B cell (primary cell): ENCODE measurements at places on chromosomes 11 and 22. TPM values are rescaled to one million over a fixed set of nuclear protein-coding genes. Genes with fewer than 3 reads are reported as not detected.
A peak's percentile ranks its signal among the peaks of the same experiment; 100 is the strongest.

Gene MYRF
- 0.19 and 0.27 TPM in 2 replicates for polyA plus RNA-seq

DNA sequence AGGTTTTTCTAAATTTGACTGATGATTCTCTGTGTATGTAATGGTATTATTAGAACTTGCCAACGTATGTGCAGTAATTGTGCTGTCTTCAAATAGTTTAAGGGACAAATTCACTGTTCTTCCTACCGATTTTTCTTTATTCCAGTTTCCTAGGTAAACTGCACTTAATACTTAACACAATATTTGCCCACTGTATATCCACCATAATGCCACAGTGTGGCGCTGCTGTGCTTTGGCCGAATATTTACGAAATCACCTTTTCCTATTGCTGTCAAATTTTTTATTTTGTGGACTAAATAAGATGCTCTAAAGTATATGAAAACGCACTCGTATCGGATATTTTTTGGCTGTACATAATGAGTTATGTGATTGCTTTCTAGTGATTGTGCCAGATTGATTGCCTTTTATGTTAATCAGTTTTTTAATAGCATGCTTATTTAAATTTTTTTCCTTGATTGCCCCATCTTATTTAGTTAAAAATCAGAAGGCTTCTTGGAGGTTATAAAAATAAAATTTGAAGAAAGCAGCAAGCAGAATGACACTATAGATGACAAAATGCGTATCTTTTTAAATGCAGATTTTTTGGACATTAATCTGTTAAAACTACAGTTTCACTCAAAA lies 10.5 kb downstream of the AASDHPPT start:
- peak; percentile 42 for DNase-seq

DNA sequence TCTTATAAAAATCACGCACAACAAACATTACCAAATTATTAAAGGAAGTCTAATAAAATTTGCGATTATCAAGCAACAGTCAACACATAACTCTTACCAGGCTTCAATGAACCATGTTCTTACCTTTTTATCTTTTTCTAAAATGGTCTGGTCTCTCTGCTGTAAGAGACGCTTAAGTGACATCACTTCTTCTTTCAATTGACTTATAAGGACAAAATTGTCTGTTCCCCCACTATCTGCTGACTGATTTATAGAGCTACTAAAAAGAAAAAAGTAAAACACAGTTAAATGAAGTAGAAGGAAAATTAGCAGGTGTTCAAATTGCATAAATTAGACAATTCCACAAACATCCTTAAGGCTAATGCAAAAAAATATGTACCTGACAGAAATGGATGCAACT lies 10.9 kb downstream of the FAM76B start:
- peak; percentile 26 for DNase-seq

GRCh38 chr11:134513585-134514120 lies 101.6 kb upstream of the B3GAT1 start:
- no peak for DNase-seq

DNA sequence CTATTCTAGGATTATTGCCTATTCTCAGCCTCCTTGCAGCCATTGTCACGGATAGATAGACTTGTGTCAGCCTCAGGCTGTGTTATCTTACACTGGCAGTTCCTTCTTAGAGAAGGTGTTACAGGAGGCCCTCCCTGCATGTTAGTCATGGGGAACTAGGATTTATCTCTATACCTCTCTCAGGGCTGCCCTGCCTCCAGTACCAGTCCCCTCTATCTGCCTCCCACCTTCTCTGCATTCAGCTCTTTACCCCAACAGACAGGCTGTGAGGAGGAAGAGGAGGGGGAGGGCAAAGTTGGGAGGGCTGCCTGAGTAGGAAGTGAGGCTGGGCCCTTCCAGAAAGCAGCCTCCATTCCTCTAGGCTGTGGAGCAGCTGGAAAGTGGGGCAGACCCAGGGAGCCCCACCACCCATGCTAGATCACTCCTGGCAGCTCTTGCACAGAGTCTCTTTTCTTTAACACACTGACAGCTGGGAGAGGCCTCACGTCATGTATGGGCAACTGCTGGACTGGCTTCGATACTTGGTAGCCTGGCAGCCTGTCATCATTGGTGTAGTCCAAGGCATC lies 2.9 kb upstream of the IL18BP start:
- no peak for DNase-seq

DNA sequence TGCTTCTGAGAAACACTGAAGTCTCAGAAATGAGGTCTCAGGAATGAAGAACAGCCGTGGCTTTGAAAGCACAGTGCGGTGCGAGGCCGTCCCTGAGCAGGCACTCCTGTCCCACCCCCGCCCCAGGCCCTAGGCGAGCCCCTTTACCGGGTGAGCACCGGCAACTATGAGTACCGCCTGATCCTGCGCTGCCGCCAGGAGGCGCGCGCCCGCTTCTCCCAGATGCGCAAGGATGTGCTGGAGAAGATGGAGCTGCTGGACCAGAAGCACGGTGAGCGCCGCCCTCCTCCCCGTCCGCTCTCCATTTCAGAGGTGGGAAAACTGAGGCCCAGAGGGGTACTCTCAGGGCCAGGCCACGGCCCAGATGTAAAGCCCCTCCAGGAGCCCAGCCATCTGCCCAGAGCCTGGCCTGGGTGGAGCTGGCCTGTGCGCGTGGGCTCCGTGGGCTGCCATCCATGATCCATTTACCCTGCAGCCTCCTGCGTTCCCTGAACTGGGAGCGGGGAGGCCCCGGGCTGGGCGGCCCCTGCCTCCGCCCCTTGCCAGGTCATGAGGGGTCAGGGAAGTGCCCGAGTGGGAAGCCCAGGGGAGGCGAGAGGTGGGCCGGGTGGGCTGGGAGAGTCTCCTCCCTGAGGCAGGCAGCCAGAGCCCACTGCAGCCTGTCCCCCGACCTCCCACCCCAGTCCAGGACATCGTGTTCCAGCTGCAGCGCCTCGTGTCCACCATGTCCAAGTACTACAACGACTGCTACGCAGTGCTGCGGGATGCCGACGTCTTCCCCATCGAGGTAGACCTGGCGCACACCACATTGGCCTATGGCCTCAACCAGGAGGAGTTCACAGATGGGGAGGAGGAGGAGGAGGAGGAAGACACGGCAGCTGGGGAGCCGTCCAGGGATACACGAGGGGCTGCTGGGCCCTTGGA lies 9.5 kb downstream of the SLC16A8 start:
- DNase-seq, result no peak

- DNase-seq, result no peak
These were observed 12.7 kb downstream of the MED15 start for GRCh38 chr22:20520093-20520511.

- no peak for DNase-seq
These were observed 2.2 kb downstream of the CYB561A3 start for GRCh38 chr11:61359516-61359915.

DNA sequence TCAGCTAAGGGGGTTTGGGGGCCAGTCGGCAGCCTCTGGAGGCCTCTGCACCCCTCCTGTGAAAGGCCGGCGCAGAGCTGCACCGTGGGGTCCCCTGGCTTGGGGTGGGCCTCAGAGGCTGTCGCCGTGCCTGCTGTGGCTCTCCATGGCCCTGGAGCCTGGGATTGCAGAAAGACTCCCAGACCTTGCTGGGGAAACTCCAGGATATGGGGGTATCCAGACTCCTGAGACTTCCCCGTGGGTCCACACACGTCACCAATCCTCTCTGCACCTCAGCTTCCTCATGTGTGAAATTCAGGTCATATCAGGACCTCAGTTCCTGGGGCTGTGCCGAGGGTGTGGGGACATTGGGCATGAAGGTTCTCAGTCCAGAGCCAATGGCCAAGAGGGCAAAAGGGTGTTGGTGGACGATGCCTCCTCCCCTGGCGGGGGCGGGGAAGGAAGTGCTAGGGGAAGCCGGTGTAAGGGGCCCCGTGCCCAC lies 97.1 kb downstream of the KCNQ1 start:
- DNase-seq, result no peak

Gene ZP1
- 0.06 TPM in 1 of 2 replicates, not detected in the other for polyA plus RNA-seq

- DNase-seq, result no peak
These were observed 39.9 kb downstream of the ZDHHC13 start for GRCh38 chr11:19156892-19157291.

Gene NDUFA6
- polyA plus RNA-seq, result 26.2 and 49.0 TPM in 2 replicates

Gene OVCH2
- not detected in 2 replicates for polyA plus RNA-seq

GRCh38 chr22:49367041-49367697 lies 460.5 kb downstream of the BRD1 start:
- DNase-seq, result no peak

DNA sequence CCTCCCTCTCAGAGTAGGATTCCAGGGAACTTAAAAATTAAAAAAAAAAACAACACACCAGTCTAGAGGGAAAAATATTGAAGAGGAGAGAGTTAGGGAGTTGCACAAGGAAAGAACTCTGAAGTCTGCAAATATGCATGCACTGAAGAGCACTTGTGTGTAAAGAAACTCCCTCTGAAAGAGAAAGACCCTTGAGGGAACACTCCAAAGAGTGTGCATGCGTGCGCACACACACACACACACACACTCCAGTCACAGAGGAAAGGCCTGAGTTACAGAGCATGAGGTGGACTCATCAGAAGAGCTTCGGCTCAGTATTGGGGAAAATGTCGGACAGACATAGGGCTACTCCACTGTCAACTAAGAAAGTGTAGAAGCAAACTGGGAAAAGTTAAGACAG lies 30.1 kb downstream of the GGTLC2 start:
- DNase-seq, result no peak

Gene MS4A1
- polyA plus RNA-seq, result 5,160 and 6,008 TPM in 2 replicates

DNA sequence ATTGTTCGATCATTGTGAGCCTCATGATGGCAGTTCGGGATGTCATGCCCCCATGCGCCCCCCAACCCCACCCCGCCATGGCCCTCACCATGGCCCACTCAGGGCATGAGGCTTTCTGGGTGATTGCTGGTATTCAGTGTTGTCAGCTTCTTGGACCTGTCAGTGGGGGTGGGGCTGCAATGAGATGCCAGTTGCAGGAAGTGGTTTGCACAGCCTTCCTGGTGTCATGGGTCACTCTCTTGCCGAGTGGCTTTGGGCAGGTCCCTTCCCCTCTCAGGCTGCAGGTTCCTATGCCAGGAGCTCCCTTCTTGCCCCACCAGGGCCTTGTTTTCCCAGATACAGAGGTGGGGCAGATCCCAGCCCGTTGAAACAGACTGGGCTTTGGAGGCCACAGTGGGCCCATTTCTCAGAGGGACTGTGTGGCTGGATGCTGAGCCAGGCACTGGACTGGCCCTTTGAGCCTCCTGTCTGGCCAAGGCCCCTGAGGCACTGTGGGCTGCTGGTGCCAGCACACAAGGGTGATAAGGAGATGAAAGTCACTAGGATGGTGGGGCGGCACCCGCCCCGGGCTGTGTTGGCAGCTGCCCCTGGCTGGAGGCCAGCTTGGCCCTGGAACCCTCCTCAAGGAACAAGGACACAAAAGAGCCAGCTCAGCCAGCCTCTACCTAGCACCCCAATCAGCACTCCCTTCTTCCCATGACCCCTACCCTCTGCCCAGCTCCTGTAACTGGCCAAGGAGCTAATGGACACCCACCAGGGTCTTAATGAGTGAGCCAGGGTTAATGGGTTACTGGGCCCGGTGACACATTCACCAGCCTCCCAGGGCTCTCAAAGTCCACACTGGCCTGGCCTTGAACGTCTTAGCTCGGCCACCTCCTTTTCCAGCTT lies 1.5 kb upstream of the GGT1 start:
- DNase-seq, result no peak

DNA sequence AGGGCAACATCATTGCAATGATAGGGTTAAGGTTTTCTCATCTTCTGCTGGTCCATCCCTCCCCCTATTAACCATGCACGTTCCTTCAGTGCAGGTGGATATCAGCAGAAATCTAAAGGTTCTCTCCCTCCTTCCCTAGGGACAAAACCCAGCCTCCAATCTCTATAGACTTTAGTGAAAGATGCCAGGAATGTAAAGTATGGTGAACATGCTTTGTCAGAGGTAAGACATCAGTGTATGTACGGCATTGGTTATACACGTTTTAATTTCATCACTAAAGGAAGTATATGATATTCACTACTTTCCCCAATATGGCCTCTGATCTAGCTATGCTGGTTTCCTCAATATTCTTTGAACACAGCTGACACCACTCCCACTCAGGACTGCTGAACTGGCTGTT lies 81.2 kb upstream of the LDLRAD3 start:
- DNase-seq, result no peak

- DNase-seq, result no peak
These were observed 65.9 kb upstream of the ANO1 start for GRCh38 chr11:70012134-70012733.

- DNase-seq, result no peak
These were observed 1021.2 kb downstream of the TBC1D22A start for GRCh38 chr22:47783433-47784366.

Gene VPS11
- polyA plus RNA-seq, result 31.6 and 35.7 TPM in 2 replicates

- DNase-seq, result no peak
These were observed 60.7 kb downstream of the NFAM1 start for GRCh38 chr22:42371501-42371900.

Gene TCP11L1
- 6.3 and 7.7 TPM in 2 replicates for polyA plus RNA-seq

GRCh38 chr11:118984825-118985224 lies 13.1 kb upstream of the CENATAC start:
- no peak for DNase-seq

- DNase-seq, result no peak
These were observed 2.6 kb downstream of the KRTAP5-5 start for GRCh38 chr11:1632053-1632714.

Gene RAB1B
- polyA plus RNA-seq, result 61.7 and 77.1 TPM in 2 replicates

- peak; percentile 36 for DNase-seq
These were observed 697 bp downstream of the LGALS1 start for GRCh38 chr22:37675930-37676735.

DNA sequence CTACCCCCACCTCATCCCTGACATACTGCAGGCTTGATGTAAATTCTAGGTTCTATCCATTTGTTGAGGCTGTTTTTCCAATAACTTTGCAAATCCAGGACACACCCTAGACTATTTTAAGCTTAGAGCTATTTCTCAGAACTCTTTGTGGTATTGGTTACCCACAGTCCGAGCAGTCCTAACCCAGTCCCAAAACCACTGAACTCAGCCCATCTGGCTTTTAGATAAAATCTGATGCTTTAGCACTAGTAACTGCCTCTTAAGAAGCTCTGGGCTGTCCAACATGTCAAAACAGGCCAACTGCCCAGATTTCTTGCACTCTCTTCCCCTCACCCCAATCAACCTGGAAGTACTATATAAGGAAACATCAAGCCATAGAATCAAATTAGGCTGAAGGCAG lies 344.4 kb upstream of the CADM1 start:
- DNase-seq, result no peak

Gene DBX1
- not detected in 2 replicates for polyA plus RNA-seq

DNA sequence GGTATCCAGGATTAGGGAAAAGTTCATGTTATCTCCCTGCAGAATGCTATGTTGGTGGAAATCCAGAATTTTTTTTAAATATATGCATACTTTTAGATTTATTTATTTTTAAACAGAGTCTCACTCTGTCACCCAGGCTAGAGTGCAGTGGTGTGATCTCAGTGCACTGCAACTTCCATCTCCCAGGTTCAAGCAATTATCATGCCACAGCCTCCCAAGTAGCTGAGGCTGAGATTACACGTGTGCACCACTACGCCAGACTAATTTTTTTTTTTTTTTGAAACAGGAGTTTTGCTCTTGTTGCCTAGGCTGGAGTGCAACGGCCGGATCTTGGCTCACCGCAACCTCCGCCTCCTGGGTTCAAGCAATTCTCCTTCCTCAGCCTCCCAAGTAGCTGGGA lies 2.6 kb downstream of the PACSIN2 start:
- DNase-seq, result no peak

DNA sequence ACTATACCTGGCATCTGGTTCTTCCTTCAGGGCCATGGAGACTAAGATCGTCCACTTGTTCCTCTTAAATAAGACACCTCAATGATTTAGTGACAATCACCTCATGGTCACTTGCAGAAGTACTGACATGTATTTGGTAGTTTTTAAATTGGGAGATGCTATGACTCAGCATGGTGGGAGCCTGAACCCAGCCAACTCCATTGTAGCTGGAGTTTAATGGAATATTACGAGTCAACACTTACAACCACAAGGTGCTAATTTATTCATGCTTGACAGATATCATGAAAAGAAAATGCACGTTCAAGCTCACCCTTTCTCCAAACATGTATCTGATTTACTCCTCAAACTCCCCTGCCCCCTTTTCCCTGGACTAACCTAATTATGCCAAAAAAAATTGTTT lies 16.6 kb upstream of the APOL3 start:
- no peak for DNase-seq
